ENCODE measurements at places on chromosomes 3 and 15.

DNA sequence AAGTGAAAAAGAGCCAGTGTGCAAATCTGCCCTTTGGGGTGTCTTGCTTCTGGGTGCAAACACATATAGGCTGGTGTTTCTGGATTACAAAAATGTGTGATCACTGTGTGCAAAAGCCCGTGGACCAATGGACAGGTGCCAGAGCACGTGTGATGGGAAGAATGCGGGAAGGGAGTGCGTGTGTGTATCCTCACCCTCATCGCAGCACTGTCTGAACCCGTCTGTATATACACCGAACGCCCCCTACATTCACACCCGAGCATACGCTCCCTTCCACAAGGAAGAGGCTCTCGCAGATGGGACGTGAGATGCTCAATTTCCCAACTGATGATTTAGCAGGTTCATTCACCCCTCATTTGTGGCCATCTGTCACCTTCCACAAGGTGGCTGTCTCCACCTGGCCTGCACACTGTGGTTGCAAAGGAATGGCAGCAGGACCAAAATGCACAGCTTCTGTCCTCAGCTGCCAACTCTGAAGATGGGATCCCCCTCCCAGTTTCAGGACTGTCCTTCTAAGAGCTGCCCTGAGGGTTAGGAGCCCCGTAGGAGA is 19.4 kb upstream of the SLC6A1 start:
- no peak for DNase-seq

DNA sequence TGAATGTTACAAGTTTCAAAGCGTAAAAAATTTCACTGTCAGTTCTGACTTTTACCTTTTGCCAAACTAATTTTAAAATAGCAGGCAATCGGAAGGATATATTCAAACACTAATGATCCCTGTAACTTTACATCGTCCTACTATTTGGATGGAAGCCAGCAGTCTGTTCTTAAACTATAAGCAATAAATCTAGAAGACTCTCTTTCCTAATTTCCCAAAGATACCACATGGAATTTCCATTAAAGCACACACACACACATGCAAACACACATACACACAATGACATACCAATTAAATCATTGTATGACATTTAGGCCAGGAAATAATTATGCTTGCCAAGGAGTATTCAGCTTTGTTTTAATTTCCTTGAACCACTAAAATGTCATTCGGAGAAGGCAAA is 32.0 kb downstream of the IL17RD start:
- no peak for DNase-seq

- no peak for DNase-seq
Measured at GRCh38 chr3:52117537-52117936, 36.7 kb downstream of the POC1A start.

GRCh38 chr15:59741274-59741906 is 52.3 kb upstream of the BNIP2 start:
- peak; percentile 4 for DNase-seq

DNA sequence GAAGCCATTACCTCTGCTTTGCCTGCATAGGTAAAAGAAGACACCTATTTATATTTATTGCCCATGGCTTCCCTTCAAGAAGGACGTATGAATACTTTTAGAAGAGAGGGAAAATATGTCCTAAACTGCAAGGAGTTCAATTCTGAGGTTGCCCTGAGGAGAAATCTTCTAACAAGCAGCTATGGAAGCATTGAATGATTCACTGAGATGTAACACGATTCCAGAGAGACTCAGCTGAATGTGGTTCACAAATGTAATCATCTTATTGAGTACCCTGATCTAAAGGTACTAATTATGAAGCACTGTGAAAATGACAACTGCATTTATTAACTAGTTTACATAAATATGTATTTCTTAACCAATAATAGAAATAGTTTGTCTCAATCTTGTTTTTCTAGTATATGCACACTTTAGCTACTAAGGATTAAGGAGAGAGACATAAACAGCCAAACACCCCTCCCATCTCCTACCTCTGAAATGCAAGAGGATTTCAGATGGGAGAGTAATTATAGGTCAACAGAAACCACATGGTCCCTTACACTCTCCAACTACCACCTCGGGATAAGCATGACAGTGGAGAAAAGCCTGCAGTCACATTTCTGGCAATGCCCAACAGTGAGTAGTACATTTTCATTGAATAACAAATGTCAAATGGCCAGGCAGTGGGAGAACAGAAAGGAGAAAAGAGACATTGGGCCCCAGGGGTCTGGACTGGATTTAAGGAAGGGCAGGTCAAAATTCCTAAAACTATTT is 506.2 kb upstream of the IL12A start:
- DNase-seq: no peak

GRCh38 chr3:98780343-98780742 is 17.2 kb downstream of the ST3GAL6 start:
- no peak for DNase-seq

GRCh38 chr3:4772171-4772804 is 206.9 kb upstream of the BHLHE40 start:
- no peak for DNase-seq

GRCh38 chr15:58524247-58524646 is 92.5 kb downstream of the LIPC start:
- no peak for DNase-seq

- DNase-seq: no peak
Measured at GRCh38 chr3:140499114-140499757, 178.6 kb upstream of the TRIM42 start.

GRCh38 chr3:88987776-88988175 is 119.6 kb upstream of the EPHA3 start:
- DNase-seq: no peak

DNA sequence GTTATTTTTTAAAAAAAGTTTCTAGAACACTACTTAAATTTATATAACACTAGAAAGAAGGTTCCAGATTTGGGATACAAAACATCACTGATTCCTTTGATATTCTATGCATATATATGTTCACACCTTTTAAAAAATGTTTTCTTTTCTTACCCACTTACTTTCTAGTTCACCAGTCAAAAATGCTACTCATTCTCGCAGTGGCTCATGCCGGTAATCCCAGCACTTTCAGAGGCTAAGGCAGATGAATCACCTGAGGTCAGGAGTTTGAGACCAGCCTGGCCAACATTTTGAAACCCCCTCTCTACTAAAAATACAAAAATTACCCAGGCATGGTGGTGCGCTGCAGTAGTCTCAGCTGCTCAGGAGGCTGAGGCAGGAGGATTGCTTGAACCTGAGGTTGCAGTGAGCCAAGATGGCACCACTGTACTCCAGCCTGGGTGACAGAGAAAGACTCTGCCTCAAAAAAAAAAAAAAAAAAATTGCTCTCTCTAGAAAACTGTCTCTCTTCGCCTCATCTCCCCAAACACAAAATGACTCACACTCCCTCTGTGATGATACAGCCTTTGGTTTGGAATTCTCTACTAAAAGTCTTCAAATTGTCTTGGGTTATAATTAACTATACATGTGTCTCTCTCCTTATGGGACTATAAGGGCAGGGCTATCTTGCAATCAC is 52.6 kb upstream of the TGFBR2 start:
- DNase-seq: peak; percentile 33

DNA sequence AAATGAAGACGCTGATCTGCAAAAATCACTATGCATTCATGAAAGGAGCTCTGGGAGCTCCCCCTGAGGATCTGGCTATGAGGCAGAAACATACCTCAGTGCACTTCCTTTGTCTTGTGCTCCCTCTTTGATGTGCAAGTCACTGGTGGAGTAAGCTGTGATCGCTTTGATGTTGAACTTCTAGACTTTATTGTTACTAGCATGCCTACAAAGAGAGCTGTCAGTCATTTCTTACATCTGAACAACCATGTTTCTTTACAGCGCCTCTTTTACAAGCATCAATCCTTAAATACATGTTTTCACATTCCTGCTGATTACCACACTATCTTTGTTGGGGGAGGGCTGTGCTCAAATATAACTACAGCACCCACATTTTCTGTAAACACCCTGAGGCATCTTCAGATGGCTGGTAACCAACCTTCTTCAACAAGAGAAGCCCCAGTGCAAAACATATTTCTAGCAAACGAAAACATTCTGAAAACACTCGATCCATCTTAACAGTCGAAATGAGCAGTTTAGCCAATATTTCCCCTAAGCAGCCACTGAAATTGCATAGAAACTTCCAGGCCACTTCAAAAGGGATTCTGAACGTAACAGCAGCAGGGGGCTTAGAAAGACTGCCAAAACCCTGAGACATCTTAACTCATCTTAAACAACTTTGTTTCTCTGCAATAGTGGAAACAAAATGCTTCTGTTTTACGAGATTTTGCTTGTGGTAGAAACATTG is 101.9 kb upstream of the ICE2 start:
- peak; percentile 57 for DNase-seq

GRCh38 chr15:47542312-47542989 is 174.9 kb upstream of the SEMA6D start:
- no peak for DNase-seq

DNA sequence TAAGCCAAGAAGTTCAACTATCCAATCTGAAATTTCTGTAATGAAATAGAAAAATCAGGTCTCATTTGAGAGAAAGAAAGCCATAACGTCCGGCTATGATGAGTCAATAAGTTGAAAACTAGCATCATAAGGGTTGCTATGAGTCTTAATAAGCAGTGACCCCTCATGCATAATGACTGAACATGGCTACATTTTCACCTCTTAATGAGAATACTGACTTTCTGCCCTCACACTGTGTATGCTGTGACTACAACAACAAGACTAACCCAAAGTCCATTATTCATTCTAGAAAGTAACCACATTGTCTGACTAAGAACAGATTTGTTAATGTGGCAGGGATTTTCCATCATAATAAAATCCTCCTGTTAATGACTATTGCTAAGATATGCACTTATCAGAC is 884.0 kb upstream of the CADM2 start:
- no peak for DNase-seq

DNA sequence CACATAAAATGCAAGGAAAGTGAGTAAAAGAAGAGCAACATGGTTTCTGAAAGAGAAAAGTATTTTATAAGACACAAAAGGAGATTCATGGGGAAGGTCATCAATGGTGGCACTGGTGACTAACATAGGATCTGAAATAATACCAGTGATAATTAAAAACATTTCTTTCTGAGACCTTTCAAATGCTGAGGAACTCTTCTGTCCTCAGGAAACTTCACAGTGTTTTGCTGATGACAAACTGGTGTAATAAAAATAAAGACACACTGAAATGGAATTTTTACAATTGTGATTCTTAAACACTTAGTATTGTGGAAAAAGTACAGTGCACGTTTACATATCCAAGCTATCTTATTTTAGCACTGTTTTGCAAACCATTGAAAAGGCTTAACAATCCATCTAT is 80.4 kb upstream of the ZBTB20 start:
- DNase-seq: no peak

DNA sequence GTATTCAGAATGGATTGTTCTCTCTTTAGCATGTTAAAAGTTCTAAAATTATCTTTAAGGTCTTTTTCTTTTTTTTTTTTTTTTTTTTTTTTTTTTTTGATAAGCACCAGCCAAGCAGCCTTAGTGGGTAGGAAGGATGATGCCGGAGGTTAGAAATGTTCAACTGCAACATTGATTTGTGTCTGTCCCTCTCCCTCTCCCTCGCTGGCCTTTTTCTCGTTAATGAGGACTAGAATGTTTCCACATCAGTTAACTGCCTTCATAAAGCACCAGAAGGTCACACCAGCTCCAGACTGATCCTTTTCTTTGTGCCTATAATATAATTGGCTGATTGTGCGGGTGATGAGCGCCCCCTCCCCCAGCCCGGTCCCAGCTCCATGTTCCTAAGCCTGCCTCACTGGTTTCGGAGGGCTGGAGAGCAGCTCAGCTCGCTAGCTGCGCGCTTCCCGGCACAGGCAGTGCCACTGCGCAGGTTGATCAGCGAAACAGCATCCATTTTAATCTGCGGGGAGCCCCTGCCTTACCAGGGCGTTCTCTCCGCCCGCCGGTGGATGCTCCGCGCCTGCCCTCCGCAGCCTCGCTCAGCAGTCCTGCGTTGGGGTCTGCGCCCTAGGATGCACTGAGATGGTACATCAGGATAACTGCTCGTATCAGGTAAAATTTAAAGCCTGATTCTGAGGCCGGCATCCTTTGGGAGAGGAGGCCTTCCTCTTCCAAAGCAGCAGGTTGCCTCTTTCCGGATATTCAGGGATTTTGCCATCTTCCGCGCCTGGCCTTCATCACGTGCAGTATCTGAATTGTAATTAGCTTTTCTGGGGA is 148.9 kb upstream of the IL12A start:
- DNase-seq: no peak

DNA sequence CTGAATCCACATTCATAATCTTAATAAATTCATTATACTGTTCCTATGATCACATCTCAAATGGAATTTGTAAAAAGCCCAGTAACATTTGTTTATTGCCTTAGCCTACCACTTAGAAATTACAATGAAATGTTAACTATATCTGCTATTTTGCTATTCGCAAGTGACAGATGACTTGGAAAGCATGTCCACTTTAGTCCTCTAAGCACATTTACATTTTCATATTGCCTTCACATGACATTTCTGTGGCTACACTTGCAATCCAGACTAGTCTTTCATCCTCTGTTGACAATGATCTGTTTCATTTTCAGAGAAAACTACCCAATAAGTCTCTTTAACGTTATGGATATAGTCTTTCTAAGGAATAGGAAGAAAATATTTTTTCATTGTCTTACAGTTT is 741.8 kb downstream of the FHIT start:
- DNase-seq: no peak

DNA sequence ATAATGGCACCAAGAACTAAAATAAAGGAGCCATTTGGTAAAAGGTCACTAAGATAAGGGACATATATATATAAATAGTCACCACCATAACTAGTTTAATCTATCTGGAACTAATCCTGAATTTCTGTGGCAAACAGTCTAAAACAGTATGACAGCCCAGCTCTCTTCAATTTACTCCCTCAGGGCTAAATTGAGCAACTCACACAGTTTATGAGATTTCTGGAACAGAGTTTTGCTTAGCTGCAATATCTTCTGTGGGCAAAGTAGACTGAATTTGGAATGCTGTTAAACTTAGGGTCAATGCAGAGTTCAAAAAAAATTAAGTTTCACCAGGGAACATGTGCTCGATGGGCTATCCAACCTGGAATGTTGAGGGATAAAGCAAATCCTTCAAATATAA is 70.1 kb upstream of the VEPH1 start:
- no peak for DNase-seq

- no peak for DNase-seq
Measured at GRCh38 chr3:111277226-111277625, 205.6 kb downstream of the NECTIN3 start.

- DNase-seq: peak; percentile 69
Measured at GRCh38 chr15:39623529-39623931, 42.7 kb downstream of the THBS1 start.

DNA sequence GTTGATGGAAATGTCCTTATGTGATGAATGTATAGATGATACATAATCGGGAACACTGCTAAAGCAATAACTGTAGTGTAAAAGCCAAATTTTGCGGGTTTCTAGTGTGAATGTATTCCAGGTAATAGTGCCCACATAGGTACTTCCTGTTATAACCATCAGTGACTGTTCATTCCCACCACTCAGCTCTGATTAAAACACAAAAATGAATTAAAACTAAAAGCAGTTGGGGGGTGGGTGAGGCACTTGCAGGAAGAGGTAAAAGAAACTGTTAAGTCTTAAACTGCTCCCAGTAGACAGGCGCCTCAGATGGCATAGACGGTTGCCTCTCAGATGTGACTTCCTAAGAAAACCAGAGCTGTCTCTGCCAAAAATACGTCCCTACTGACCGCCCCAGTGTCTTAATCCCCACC is 893 bp upstream of the MTHFS start:
- DNase-seq: peak; percentile 24

GRCh38 chr3:53772562-53772961 is 73.7 kb downstream of the CHDH start:
- DNase-seq: no peak
